ENCODE measurements at places on chromosomes 4 and X.

DNA sequence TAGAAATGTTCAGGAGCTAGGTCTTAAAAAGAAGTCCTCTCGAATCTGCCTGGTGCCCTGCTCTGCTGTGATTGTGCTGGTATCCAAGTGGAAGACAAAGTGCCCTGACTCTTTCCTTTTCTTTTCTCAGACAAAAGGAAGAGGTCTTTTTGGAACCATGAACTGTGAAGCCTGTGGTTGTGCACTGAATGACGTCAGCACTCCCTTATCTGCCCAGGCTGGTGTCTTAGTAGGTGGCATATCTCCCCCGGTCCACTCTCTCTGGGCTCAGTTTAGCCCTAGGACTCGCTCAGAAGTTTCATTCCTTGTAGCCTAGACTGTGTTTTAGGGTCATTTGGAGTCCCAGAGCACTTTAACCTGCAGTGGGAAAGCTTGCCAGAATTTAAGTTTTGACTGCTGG, 400.3 kb upstream of the CT83 start:
- no peak for DNase-seq

DNA sequence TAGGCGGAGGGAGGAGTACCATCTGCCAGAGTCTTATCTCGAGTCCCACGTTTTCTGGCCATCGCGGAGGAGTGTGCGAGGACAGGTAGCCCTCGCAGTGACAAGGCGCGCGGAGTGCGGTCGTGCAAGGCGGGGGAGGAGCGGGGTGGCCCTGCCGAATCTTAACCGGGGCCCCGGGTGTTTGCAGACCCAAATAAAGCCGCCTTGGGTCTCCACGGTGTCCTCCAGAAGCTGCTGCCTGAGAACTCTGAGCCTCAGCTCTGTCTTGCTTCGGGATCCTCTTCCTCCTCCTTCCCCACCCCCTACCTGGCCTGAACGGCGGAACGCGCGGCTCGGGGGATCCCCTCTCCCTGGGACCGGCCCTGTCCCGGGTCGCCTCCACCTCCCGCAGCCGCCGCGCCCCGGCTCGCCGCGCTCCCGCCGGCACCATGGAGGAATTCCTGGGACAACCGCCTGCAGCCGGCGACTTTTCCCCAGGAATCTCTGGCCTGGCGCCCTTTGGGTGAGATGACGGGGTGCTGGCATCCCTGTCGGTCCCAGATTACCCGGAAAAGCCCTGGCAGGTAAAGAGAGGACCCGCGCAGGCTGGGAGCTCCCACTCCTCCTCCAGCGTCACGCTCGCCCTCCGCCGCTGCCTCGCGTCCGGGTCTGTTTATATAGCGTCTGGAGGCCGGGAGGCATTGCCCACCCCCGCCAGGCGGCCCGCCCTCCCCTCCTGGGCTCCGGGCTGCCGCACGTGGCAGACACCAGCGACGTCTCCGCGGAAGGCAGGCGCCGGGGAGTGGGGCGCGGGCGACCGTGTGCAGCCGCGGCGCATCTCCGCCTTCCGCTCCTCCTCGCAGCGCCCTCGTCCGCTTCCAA, at the start of gene GALNTL6:
TSS of gene GALNTL6 (plus strand) at position 740 of the 861 bp plus-strand sequence.
- DNase-seq = no peak

- DNase-seq = no peak
These were observed 226.7 kb downstream of the RBMX2 start for GRCh38 chrX:130628516-130628915.

- no peak for DNase-seq
These were observed 4.4 kb downstream of the UNC5C start for GRCh38 chr4:95544113-95545103.

DNA sequence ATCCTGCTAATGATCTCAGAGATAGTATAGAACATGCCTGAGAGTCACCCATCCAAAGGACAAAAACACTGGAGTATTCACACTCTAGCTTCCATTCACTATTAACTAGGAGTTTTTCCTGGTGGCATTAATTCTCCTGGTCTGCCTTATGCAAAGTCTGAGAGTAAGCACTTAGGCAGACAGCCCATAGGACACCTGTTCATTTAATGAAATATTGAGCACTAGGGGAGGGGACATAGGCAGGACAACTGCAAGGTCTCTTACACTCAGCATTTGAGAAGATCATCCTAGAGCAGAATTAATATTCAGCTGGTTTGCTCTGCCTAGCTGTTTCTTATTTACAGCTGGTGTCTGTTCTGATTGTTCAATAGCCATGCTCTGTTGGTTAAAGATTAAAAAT, 508.5 kb downstream of the CENPC start:
- no peak for DNase-seq

GRCh38 chr4:145315811-145316225, 135.4 kb upstream of the OTUD4 start:
- no peak for DNase-seq

DNA sequence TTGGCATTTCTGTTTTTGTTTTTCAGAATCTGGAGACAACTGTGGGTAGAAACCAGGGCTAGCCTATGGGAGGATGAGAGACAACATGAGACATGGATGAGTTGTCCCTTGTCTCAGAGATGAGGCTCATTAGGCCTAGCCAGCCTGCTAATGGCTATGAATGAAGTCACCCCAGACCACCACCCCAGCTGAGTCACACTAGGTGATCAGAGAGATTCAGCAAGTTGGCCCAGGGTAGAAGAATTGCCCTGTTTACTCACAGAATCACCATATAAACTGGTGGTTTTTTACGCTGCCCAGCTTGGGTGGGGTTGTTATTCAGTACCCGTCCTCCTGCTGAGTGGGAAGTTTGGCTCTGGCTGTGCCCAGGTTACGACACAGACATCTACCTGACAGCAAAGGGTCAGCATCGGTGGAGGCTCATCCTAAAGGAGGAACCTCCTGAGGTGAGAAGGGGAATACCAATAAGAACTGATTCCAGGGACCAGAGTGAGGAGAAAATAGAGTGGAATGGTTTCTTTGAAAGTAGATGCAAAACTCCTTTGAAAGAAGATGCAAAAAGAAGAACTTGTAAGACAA, 17.2 kb upstream of the ARSJ start:
- DNase-seq = no peak

GRCh38 chrX:148763896-148764295, 263.5 kb downstream of the AFF2 start:
- DNase-seq = no peak

DNA sequence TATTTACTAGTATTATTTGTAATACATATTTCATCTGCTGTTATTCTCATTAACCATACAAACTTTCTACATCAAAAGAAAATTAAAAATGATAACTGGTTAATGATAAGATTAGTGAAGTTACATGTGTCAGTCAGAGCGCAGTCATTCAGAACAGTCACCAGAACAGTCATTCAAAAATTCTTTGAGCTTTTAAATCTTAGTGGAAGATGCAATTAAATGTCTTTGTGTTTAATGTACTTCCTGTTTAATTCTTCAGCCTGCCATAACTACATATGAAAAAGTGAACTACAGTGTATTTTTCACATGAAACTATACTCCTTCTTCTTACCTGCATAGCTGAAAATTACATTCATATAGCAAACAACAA, 179.7 kb upstream of the NDST4 start:
- no peak for DNase-seq

- DNase-seq = no peak
These were observed 2182.5 kb upstream of the AGA start for GRCh38 chr4:179624768-179625181.

- DNase-seq = no peak
These were observed 50.3 kb downstream of the HMX1 start for GRCh38 chr4:8821151-8821950.

DNA sequence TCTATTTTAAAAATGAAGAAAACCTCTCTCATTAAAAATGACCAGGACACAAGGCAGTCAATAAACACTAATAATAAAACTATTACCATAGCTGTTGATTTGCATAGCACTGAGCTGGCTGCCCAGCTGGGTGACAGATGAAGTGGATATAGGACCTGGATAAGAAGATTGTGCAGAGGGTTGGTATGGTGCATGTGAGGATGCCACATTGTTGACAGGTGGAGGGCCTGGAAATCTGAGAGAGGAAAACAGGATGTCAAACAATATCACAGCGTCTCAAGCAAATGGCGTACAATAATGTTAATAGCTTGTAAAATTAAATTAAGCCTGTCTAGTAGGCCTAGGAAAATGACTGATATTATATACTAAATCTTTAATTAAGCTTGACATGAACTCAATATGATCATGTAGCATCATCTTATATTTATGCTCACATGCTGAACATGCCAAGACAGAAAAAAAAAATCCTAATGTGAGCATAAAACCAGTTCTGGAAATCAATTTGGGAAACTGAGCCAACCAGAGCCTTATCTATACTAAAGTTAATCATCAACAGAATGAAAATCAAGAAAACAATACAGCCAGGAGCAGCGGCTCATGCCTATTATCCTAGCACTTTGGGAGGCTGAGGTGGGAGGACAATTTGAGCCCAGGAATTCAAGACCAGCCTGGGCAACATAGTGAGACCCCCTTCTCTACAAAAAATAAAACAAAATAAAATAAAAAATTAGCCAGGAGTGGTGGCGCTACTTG, 18.6 kb downstream of the SEC24D start:
- no peak for DNase-seq

- DNase-seq = no peak
These were observed 50.4 kb upstream of the SLC25A4 start for GRCh38 chr4:185092535-185093197.

- no peak for DNase-seq
These were observed 4.2 kb downstream of the MID1 start for GRCh38 chrX:10615931-10616774.

DNA sequence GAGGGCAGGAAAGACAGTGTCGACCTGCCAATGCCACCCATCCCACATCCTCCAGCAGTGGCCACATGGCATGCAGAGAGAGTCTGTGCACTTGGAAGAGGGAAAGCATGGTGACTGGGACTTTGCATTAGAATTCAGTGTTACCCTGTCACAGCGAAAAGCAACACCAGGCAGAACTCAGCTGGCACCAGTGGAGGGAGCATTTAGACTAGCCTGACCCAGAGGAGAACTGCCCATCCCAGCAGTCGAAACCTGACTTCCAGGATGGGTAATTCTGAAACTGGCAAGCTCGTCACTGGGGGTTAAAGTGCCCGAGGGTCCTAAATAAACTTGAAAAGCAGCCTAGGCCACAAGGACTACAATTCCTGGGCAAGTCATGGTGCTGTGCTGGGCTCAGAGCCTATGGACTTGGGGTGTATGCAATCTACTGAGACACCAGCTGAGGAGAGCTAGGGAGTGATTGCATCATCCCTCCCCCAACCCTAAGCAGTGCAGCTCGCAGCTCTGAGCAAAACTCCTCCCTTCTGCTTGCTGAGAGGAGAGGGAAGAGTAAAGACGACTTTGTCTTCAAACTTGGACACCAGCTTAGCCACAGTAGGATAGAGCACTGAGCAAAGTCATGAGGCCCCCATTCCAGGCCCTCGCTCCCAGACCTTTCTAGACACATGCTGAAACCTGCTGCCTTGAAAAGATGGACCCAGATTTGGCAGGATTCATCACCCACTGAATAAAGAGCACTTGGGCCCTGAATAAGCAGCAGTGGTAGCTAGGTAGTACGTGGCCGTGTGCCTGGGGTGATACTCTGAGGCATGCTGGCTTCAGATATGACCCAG, 68.8 kb downstream of the DDX60L start:
- no peak for DNase-seq

GRCh38 chr4:17323554-17324385, 188.1 kb downstream of the QDPR start:
- DNase-seq = no peak

- no peak for DNase-seq
These were observed 17.2 kb upstream of the POLA1 start for GRCh38 chrX:24676403-24677024.

GRCh38 chr4:140809676-140810075, 53.5 kb upstream of the TBC1D9 start:
- no peak for DNase-seq

DNA sequence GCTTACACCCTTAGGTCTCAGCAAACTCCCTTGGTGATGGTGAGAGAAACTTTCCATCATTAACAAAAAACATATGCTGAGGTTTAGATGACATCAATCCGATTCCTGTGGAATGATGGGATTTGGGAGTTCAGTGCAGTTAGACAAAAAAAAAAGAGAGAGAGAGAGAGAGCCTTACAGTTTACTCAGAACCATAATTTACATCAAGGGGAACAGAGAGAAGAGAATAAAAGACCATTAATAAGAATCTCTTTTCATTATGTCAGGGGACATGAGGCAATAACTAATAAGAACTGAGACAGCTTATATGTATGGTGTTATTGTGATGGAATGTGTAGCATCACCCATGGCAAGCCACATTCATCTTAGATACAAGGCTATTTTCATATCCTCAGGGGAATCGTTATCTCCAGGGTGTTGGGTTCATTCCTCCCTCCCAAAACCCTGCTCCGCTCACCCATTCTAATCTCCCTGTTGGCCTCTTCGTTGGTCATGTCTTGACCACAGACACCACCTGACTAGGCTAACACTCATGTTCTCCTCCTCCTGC, 175.7 kb upstream of the MXRA5 start:
- no peak for DNase-seq

- DNase-seq = no peak
These were observed 5.4 kb upstream of the LRAT start for GRCh38 chr4:154738426-154738825.

- no peak for DNase-seq
These were observed 4.1 kb downstream of the ENPEP start for GRCh38 chr4:110480031-110480549.

GRCh38 chrX:8147226-8147625, 23.8 kb downstream of the VCX2 start:
- DNase-seq = no peak

DNA sequence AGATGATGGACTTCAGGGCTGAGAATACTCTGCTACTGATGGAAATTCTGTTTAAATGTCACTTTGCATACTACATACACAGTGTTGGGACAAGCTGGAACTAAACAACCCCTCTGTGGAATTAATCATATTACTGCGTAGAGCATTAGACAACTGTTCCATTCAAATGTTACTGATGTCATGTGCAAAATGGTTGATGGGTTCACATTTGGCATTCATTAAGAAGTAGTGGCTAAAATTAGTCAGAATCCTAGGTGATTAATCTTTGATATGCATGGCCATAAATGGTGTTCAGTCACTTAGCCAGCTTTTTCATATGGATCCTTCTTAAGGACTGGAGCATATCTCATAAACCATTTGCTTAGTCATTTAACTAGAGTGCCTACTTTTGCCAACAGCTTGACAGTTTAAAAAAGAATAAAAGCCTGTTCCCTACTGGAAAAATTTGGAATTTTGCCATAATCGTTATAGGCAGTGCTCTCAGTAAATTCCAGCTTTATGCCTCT, 105.2 kb downstream of the RNF150 start:
- no peak for DNase-seq

- DNase-seq = no peak
These were observed 67.3 kb downstream of the ASB9 start for GRCh38 chrX:15202454-15203177.

- no peak for DNase-seq
These were observed 50.9 kb downstream of the UCHL1 start for GRCh38 chr4:41307638-41308037.

GRCh38 chr4:43271946-43272345, 379.4 kb downstream of the GRXCR1 start:
- DNase-seq = no peak

- no peak for DNase-seq
These were observed 106.3 kb downstream of the CHRNA9 start for GRCh38 chr4:40441430-40441829.

Data from activated CD4-positive, CD25-positive, alpha-beta regulatory T cell (primary cell).